ENCODE measurements at places on chromosomes 3 and 15.

GRCh38 chr15:87805117-87805820 is 451.3 kb downstream of the NTRK3 start:
- no peak for DNase-seq

DNA sequence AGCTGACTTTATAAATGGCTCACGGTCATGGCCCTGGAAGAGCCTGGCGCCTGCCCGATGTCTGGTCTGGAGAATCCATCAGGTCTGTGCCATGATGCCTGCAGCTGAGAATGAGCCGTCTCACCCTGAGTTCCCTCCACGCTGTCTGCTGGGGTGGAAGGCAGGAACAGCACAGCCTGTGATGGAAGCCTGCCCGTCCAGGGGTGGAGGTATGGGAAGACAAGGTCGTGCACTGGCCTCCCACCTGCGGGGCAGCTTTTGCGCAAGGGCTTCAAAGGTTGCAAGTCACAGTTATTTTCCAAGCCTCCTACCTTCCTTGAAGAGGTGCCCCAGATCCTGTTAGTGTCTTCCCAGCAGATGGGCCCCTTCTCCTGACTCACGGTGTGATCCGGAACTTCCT is 275.5 kb downstream of the FAM43A start:
- no peak for DNase-seq

GRCh38 chr15:51739061-51739712 is 1.7 kb upstream of the LYSMD2 start:
- no peak for DNase-seq

DNA sequence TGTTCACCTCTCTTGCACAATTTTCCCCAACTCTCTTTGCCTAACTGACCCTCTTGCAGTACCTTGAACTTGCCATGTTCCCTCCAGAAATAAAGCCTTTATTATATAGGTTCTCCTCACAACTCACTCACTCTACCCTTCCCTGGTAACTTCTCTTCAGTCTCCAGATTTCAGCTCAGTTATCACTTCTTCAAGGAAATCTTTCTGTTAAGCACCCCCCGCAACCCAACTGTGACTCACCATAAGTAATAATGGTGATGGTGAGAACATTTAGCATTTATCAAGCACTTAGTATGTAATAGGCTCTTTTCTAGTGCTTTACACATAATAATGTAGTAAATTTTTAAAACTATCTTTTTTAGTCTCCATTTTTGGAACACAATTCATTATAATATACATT is 8.1 kb upstream of the OR5K1 start:
- DNase-seq, result no peak

DNA sequence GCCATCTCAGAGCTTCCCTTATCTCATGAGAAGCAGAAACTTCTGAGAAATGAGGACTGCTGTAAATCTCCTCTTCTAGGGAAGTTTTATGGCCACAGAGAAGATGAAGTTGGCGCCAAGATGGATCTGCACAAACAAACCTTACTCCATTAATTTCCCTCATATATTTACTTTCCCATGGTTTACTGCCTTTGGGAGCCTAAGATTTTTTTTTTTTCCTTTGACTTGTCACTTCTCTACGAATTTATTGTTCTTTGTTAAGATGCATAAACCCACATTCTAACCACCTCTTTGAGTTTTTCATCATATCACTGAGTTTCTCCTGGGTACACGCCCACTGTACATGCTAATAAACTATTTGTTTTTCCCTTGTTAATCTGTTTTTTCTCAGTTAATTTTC is 21.5 kb upstream of the NPTN start:
- DNase-seq, result no peak

- DNase-seq, result no peak
These were observed 846.5 kb upstream of the ALCAM start for GRCh38 chr3:104520228-104520655.

DNA sequence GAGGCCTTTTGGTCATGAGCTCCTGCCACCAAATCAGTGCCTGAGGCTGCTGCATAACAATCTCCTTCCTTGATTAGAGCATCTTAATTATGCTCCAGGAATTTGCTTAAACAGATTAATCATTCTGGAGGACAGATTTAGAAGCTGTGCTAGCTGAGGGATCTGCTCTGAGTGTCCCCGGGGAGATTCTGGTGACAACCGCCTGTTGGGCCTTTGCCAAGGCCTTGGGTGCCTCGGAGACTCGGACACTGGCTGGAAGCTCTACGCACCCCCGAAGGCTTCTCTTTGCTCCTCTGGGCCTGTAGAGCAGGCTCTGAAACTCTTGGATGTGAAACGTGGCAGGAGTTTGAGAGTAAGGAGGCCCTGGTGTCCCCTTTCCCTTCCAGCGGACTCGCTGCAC is 264.1 kb downstream of the CD47 start:
- no peak for DNase-seq
